Activated T-cell treated with anti-CD3 and anti-CD28 coated beads for 48 hours (primary cell): ENCODE measurements at places on chromosomes 7 and 10.

DNA sequence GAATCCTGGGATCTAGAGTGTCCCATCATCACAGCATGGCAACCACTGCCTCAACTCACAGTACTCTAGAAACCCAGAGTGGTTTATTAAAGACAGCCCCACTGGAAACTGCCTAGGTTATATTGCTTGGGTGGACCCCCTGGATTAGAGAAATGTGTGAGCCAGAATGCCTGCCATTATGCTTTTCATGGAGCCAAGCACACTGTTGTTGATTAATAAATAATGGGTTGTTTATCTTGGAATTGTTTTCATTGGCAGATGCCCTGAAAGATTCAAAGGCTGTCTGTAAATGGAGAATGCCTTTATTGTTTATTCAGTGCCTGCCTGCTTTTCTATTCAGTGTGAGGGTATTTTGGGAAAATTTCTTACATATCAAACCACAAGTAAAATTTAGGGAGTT, 52.1 kb downstream of the GNAI1 start:
- no peak for DNase-seq

DNA sequence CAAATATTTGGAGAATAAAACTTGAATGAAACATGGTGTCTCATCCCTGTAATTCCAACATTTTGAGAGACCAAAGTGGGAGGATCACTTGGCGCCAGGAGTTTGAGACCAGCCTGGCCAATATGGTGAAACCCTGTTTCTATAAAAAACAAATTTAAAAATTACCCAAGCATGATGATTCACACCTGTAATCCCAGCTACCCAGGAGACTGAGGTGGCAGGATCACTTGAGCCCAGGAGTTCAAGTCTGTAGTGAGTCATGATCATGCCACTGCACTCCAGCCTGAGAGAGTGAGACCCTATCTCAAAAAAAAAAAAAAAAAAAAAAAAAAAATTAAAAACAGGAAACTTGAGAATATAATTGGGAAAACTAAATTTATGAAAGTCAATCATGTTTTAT, 481.1 kb downstream of the SEMA3D start:
- DNase-seq: no peak

GRCh38 chr7:137703291-137704010, 143.3 kb downstream of the DGKI start:
- no peak for DNase-seq

- DNase-seq: no peak
Measured at GRCh38 chr10:92993699-92994272, 66.8 kb upstream of the CYP26C1 start.

DNA sequence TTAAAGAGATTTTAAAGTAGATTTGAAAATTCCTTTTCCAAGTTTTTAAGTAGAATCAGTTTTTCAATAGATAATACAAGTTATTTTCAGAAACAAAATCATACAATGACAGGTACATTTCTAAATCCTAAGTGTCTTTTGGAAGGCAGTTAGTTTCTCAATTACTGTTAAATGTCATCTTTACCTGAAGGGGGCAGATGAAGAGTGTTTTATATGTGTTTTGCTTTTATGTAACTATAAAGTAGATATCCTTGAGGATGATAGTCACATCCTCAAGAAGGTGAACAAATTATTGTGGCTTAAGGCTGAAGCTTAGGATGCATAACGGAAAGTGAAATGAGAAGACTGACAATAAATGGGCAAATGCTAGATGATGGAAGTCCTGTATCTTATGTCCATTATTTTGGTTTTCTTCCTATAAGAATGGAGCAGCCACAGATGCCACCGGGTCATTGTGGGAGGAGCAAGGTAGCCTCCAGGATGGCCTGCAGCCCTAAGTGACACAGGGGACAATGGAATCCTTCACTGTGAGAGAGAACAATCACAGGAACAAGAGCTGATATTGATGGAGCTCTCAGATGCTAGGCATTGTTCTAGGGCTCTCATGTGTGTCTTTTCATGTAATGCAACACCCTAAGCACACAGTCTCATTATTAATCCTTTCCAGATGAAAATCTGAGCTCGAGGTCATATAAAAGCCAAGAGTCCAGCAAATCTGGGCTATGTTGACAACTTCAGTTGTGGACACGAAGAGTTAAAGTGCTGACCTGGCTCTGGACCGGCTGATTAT, 14.1 kb upstream of the MKX start:
- DNase-seq: no peak

DNA sequence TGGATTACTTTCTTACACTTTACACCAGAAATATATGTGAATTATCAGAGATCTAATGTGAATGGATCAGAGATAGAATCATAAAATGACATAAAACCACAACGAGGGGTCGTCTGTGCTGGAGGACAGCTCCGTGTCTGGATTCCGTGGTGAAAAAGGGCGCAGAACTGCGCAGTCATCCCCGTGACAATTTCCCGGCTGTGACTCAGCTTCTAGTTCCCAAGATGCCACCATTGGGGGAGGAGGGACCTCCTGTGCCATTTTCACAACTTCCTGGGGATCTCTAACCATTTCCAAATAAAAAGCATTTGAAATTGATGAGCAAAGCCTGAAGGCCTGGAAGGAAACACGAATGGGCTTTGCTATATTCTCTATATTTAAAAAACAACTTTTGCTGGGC, 72.1 kb downstream of the PDGFA start:
- no peak for DNase-seq

DNA sequence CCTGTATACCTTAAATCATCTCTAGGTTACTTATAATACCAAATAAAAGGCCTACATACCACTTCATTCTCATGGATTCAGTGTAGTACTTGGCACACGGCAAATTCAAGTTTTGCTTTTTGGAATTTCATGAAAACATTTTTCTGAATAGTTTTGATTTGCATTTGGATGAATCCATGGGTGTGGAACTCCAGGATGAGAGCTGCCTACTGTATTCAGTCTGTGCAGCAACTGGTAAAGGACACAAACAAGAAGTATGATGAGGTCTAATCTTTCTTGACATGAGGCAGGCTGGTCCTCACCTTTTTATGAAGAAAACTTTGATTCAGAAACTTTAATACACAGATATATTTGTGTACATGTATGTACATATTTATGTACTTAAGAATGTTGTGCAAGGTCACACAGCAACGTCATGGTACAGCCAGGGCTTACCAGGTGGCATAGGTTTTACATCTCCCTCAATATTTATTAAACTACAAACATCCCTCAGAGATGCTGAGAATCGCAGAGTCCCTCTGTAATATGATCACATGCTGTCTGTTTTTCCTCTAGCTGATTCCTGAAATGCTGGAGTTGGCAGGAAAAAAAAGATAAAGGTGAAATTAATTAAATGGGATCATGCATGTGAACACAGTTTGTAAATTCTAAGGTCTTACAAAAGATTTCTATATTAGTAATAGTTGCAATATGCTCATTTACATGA, 239.6 kb downstream of the PRKG1 start:
- DNase-seq: no peak

DNA sequence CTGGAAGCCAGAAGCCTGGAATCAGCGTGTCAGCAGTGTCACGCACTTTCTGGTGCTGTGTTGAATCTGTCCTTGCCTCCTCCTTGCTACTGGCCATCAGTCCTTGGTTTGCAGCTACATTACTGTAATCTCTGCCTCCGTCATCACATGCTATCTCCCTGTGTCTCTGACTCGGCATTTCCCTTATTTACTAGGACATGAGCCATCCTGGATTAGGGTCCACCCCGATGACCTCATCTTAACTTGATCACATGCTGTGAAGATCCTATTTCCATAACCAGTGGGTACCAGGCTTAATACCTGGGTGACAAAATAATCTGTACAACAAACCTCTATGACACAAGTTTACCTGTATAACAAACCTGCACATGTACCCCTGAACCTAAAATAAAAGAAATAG, 518.0 kb upstream of the KLF6 start:
- DNase-seq: no peak

DNA sequence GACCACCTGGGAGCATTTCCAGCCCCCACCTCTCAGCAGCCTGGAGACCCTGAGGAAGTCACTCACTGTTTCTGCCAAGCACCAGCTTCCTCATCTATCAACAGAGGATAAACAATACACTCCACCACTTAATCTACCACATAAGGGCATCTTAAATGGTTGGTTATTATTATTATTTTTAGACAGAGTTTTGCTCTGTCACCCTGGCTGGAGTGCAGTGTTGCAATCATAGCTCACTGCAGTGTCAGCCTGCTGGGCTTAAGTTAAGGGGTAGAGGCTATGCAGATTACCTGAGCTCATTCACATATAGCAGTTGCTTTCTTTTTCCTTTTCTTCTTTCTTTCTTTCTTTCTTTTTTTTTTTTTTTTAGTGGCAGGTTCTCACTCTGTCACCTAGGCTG, 59.5 kb upstream of the ELN start:
- no peak for DNase-seq

GRCh38 chr7:149181450-149181790, 13.9 kb upstream of the ZNF282 start:
- DNase-seq: no peak

DNA sequence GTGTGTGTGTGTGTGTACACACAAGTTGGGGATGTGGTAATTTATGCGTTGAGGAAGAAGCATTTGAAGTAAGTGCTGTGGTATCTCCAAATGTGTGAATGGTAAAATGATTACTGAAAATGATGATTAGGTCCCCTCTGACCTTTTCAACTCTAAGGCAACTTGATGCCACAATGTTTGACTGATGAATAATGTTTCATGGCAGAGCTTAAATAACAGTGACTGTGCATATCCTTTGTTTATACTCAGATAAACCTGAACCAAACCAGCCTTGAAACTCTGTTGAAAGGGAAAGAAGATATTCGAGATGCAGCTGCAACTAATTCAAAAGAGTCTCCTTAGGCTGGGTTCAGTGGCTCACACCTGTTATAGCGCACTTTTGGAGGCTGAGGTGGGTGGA, 64.8 kb upstream of the YAE1 start:
- DNase-seq: no peak

DNA sequence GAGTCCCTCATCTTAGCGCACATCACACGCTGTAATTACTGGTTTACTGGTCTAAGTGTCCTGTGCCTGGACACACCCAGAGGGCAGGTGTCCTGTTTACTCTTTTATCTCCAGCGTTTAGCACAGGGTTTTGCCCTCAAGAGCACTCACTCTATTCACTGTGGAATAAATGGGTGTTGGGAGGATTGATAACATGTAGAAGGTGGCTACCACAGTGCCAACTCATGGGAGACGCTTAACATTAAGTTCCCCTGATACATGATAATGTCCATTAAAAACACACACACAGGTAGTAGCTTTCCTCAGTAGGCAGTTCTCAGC, 96.1 kb upstream of the EFCAB10 start:
- no peak for DNase-seq

DNA sequence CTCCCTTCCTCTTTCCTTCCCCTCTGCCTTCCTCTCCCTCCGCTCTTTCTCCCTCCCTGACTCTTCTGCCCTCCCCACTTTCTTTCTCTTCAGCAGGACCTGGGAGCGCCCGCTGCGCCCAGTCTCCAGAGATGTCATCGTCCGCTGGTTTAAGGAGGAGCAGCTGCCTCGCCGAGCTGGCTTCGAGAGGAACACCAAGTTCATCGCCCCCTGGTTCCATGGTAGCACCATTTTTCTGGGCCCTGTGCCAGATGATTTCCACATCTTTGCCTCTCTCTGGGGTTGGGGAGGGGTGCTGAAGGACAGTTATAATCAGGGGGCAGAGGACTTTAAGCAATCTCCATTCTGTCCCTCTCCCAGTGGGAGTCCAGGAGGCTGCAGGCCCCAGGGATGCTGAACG, 71.6 kb downstream of the SH2D4B start:
- DNase-seq: no peak

- no peak for DNase-seq
Measured at GRCh38 chr7:108611268-108611667, 41.6 kb downstream of the DNAJB9 start.

- DNase-seq: no peak
Measured at GRCh38 chr7:30177965-30178364, 43.2 kb downstream of the MTURN start.

DNA sequence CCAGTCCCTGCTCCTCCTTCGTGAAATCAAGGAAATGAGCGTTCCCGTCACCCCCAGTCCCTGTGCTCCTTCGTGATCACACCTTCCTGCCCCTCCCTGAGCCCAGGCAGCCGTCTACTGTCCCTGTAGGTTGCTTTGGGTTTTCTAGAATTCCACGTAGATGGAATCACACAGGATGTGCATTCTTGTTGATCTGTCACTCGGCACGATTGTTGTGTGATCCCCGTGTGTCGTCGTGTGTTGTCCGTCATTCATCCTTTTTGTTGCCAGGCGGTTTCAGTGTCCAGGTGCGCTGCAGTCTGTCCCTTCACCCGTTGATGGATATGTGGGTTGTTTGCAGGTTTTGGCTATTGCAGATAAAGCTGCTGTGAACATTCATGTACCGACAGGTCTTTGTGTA, 9.4 kb downstream of the MTG1 start:
- no peak for DNase-seq

DNA sequence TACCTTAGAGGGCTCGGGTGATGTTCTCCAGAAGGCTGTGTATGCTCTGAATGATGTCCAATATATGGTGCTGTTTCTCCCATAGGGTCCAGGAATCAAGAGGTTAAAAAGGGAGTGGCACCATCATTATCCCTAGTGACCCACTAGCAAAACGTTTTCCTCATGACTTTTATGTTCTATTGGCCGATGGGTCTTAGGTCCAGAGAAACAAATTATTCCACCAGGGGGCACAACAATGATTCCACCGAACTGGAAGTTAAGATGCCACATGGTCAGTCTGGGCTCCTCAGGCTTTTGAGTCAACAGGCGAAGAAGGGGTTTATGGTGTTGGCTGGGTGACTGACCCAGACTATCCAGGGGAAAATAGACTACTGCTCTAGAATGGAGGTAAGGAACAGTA, 256.1 kb downstream of the COBL start:
- no peak for DNase-seq

DNA sequence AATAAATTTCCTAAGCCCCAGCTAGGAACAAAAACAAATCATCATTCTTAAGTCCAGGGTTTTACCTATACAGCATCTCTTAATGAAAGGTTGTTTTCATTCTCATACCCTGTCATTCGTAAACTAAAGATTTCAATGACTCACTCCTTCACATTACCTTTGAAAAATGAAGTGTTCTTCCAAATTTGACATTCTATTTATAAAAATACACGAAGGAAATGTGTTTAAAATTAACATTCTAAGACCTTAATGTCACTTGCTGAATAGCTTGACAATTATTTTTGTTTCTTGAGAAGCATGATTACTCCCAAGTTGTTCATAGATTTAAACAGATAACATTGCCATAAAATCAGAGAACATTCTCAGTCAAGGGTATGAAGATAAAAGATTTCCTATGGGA, 1188.3 kb upstream of the SORCS1 start:
- no peak for DNase-seq

- DNase-seq: no peak
Measured at GRCh38 chr10:53325066-53325465, 552.5 kb upstream of the MBL2 start.

DNA sequence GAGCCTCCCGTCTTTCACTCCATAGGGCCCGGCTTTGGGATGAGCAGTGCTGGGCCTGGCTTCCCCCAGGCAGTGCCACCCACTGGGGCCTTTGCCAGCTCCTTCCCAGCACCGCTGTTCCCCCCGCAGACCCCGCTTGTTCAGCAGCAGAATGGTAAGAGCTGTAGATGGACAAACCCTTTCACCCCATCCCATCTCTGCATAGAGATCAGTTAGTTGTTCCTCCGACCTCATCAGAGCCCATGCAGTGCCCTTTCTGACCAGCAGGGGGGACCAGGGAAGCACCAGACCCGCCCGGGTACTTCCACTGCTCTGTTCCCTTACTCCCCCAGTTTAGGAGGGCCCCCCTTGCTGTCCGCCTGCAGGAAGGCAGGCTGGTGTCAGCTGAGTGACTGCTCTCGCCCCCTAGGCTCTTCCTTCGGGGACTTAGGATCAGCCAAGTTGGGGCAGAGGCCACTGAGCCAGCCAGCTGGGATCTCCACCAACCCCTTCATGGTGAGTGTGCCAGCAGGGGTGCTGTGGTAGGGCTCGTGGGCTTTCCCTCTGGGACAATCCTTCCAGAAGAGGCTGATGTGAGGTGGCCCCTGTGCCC, 9.8 kb downstream of the SAP25 start:
- peak; percentile 76 for DNase-seq
